ENCODE measurements at places on chromosomes 7 and 10. TPM values are rescaled to one million over a fixed set of nuclear protein-coding genes. Genes with fewer than 3 reads are reported as not detected.

STOX1 gene
- 5.8 TPM for total RNA-seq

ZNF25 gene
- total RNA-seq, result 0.83 TPM

ENKUR gene
- total RNA-seq, result 0.26 TPM

CYP17A1 gene
- total RNA-seq, result not detected

LRMDA gene
- total RNA-seq, result 2.1 TPM

BLNK gene
- total RNA-seq, result not detected

CTAGE6 gene
- not detected for total RNA-seq

CHAT gene
- total RNA-seq, result not detected

TMEM270 gene
- total RNA-seq, result not detected

TMEM196 gene
- not detected for total RNA-seq

CYP2C19 gene
- total RNA-seq, result not detected

ADAMTS14 gene
- total RNA-seq, result 1.9 TPM

TRIM73 gene
- 2.7 TPM for total RNA-seq

TUBB8 gene
- total RNA-seq, result 0.57 TPM

COBL gene
- total RNA-seq, result 52.3 TPM

CABCOCO1 gene
- not detected for total RNA-seq

SYT15B gene
- 0.24 TPM for total RNA-seq

SHH gene
- total RNA-seq, result 0.07 TPM

GPR85 gene
- total RNA-seq, result not detected

PPP1R9A gene
- total RNA-seq, result 17.0 TPM

ABCA13 gene
- 0.11 TPM for total RNA-seq

LIPM gene
- not detected for total RNA-seq

AKR1C8 gene
- not detected for total RNA-seq

NRAP gene
- total RNA-seq, result not detected

GALNT17 gene
- 43.2 TPM for total RNA-seq

VWA2 gene
- 1.6 TPM for total RNA-seq

IL2RA gene
- not detected for total RNA-seq

CTAGE8 gene
- total RNA-seq, result 5.1 TPM

ADAM22 gene
- total RNA-seq, result 8.7 TPM

Data from H9 (cell line).